ENCODE measurements at places on chromosomes 12 and 14.
A peak's percentile ranks its signal among the peaks of the same experiment; 100 is the strongest.

DNA sequence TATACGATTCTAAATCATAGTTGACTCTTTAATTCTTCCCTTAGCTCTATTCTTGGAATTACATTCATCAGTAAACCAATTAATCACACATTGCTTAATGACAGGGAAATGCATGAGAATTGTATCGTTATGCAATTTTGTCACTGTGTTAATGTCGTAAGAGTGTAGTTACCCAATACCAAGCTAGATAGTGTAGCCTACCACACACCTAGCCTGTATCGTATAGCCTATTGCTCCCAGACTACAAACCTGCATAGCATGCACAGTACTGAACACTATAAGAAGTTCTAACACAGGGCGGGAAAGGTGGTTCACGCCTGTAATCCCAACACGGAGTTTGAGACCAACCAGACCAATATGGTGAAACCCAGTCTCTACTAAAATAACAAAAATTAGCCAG lies 24.7 kb downstream of the HNRNPC start:
- DNase-seq = peak; percentile 82

GRCh38 chr14:72970058-72970630 lies 43.9 kb downstream of the DCAF4 start:
- DNase-seq = no peak

- peak; percentile 26 for DNase-seq
Measured at GRCh38 chr14:71467361-71467811, 464.8 kb upstream of the RGS6 start.

DNA sequence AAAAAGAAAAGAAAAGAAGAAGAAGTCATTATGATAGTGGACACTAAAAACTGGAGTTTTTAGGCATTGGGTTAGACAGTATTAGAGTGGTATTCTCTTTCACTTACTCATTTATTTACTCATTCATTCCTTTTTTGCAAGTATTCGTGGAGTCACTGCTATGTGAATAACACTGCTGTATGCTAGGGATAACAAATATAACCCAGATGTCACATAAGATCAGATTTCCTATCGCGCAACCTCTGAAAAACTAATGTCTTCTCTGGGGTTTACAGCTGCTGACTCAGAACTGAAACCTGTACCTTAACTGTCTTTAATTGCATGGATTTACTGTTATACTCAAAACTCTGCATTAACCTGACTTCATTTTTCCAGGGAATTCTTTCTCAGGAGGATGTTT lies 353.7 kb downstream of the LRIG3 start:
- no peak for DNase-seq
